ENCODE measurements at places on chromosomes 4 and X.

- DNase-seq = no peak
These were observed 259.8 kb downstream of the CHIC1 start for GRCh38 chrX:73822775-73823174.

DNA sequence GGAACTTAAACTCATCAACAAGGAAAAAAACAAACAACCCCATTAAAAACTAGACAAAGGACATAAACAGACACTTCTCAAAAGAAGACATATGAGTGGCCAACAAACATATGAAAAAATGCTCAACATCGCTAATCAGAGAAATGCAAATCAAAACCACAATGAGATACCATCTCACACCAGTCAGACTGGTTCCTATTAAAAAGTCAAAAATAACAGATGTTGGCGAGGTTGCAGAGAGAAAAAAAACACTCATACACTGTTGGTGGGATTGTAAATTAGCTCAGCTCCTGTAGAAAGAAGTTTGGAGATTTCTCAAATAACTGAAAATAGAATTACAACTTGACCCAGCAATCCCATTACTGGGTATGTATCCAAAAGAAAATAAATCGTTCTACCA lies 28.7 kb downstream of the APLN start:
- DNase-seq = no peak

DNA sequence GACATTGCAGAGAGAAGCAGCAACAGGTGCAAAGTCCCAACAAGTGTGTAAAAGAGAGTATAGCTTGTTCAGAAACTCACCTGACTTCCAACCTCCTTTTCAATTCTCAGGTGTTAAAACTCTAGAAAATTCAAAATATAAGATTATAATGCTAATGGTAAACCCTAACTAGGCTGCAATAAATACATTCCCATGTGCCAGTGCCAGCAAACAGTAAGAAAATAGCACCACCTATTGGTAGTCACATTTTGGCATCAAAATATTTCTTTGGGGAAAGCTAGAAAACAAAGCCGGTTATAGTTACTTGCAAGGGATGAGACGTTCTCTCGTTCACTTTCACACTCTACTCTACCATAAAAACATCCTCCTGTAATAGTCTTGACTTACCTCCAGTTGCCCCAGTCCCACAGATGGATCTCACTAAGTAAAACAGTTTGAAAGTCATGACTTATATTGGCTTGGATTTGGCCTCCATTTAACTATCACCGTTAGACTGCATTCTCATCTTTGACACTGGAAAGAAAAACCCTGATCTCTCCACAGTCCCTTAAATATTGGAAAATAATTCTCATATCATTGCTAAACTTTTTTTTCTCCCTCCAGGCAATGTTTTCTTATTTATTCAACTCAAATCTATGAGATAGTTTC lies 9.6 kb downstream of the BMP3 start:
- DNase-seq = no peak

- DNase-seq = no peak
These were observed 28.8 kb downstream of the COL4A5 start for GRCh38 chrX:108468486-108468885.

- no peak for DNase-seq
These were observed 36.1 kb downstream of the ADH7 start for GRCh38 chr4:99399017-99399416.

GRCh38 chrX:50770702-50771101 lies 43.3 kb downstream of the SHROOM4 start:
- no peak for DNase-seq

- DNase-seq = no peak
These were observed 22.6 kb downstream of the WDR1 start for GRCh38 chr4:10093801-10094552.

DNA sequence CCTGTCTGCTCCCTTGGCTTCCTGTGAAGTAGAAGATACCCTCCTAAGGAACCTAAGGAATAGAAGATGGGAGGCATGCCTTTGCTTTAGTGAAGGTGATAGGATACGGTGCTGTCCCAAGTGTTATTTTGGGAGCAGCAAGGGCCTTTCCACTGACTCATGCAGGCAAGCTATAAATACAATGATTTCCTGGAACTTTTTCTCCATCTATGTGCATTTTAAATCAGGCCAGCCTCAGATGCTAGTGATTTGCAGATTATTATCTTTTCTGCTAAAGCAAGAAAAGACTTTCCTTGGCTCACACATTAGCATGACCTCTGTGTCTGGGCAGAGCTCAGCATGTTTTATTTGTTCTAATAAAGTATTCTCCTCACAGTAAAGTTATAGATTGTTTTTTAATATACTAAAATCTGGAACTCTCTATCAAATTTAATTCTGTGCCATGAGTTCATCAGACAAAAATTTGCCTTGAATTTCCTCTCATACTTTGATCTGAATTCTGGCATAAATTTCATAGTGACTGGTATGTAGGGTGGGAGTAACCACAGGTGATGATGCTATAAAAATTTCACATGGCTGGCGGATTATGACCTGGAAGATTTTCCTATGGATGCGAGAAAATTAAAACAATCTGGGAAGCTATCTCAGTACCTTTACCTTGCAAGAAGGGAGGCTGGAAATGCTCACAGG lies 131.7 kb downstream of the REPS2 start:
- DNase-seq = no peak

- no peak for DNase-seq
These were observed 1801.3 kb upstream of the PCDH10 start for GRCh38 chr4:131347816-131348215.

DNA sequence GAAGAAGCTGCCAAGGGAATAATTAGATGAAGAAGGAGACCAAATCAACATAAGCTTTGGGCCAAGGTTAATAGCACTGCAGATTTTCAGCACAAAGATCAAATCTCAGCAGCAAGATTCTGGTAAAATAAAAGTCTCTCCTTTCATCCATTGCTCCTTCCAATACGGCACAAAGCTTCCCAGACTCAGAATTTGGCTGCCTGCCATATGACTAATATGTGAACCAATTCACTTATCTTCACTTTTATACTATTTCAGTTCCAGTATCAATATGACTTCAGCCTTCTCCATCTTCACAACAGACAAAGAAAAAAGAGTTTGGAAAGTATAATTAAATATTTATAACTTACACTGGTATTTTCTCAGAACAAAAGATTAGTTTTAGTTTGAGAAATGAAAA lies 978.3 kb upstream of the GRID2 start:
- peak; percentile 4 for DNase-seq

All from COR-L47 (cell line).